ENCODE measurements at places on chromosomes 16 and 17.

- no peak for DNase-seq
Observed at GRCh38 chr17:3691617-3692067, 4.3 kb downstream of the P2RX5 start.

GRCh38 chr16:82954224-82954929 is 327.6 kb downstream of the CDH13 start:
- no peak for DNase-seq

DNA sequence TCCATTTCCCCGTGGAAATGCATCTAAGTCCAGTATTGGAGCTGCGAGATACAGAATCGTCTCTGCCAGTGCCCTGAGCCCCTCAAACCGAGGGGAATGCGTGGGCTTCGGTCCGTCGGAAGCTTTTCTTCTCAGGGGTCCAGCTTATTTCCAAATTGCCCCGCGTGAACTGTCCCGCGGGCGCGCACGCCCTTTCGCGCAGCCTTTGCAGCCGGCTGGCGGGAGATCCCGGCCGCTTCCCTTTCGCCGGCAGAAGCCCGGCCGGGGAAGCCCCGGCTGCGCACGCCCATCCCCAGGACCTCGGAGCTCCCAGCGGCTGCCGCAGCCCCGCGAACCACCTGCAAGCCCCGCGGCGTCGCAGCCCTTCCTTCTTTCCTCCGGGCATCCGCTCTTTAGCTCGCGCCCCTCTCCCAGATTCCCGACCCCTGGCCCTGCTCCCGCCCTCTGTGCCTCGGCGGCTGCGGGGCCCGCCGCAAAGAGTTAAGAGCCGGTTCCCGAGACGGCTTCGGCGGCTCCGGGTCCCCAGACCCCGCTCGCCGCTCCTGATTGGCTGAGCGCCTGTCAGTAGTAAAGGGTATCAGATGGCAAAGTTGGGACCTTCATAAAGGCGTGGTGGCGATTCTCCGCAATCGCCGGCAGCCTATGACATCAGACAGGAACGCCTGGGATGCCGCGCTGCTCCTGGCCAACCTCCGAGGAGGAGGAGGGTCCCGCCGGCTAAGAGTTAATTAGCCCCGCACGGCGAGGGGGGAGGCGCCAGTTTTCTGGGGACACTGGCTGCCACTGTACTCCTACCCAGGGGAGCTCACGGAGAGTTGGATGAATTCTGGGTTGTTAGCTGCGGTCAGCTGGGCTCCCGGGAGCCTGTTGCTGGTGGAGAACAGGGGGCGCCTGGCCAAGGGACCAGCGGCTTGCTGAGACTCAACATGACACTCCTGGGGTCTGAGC is at the start of gene MYOCD:
Gene MYOCD, plus strand, starts transcription at position 628 of the 948 bp plus-strand sequence. Its CDS starts 299 bp downstream, at position 927.
- no peak for DNase-seq

DNA sequence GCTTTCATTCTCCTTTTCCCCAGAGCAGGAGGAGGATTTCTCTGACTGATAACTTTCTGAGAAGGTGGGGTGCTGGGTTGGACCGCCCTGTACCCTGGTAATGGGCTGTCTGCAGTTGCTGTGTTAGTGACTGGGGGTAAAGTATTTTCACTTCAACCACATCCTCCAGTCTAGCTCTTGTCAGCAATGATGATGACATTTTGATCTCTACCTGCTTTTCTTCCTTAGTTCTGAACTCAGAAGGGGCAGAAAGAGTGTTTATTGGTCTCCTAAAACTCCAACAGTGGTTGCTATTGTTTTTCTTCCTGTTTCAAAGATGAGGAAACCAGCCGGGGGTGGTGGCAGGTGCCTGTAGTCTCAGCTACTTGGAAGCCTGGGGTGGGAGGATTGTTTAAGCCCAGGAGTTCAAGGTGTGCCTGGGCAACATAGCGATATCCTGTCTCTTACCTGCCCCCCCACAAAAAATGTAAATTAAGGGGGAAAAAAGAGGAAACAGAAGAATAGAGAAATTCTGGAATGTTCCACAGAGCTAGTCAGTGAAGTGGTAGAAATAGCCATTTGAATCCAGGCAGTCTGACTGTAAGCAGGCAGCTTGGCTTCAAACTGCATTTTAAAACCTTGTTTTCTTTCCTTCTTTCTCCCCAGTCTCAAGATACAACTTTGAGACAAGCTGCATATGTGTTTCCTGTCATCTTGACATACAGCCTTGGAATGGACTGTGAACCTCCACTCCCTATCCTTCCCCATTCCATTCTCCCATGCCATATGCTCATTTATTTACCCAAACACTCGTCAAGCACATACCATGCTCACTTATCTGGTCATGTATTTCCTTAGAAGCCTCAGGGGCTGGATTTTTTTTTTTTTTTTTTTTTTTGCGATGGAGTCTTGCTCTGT is 3.3 kb upstream of the N4BP1 start:
- peak; percentile 58 for DNase-seq

- DNase-seq, result no peak
Observed at GRCh38 chr16:79768276-79768970, 167.9 kb upstream of the MAF start.

- no peak for DNase-seq
Observed at GRCh38 chr16:4460936-4461249, 13.5 kb downstream of the NMRAL1 start.

GRCh38 chr17:49707246-49707607 is 537 bp downstream of the SLC35B1 start:
- no peak for DNase-seq

DNA sequence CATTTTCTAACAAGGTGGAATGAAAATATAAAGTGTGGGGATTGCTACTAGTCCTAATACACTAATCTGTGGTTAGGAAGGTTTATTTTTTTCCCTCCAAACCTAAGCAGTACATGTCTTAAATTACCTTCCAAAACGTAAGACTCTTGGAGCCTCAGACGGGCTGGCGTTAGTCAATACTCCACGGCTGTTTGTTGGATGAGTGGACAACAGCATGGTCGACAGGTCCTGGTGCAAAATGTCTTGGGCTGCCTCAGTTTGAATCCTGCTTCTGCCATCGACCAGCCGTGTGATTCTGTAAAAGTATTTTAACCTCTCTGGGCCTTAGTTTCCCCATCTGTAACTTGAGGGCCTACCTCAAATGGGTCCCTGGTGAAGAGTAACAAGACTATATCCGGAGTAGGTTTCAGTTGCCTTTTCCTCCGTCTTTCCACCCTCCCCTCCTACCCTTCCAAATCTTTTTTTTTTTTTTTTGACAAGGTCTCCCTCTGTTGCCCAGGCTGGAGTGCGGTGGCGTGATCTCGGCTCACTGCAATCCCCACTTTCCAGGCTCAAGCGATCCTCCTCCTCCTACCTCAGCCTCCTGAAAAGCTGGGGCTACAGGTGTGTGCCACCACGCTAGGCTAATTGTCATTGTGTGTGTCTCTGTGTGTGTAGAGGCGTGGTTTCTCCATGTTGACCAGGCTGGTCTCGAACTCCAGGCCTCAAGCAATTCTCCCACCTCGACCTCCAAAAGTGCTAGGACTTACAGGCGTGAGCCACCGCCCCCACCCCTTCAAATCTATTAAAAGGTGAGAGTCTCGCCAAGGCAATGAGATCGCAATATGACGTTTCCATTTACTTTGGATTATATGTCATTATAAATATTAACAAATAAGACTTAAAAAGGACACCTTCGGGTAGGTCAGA is 5.8 kb downstream of the SCGB1C2 start:
- DNase-seq, result peak; percentile 13

GRCh38 chr17:37118366-37119137 is 169.8 kb downstream of the AATF start:
- DNase-seq, result no peak

DNA sequence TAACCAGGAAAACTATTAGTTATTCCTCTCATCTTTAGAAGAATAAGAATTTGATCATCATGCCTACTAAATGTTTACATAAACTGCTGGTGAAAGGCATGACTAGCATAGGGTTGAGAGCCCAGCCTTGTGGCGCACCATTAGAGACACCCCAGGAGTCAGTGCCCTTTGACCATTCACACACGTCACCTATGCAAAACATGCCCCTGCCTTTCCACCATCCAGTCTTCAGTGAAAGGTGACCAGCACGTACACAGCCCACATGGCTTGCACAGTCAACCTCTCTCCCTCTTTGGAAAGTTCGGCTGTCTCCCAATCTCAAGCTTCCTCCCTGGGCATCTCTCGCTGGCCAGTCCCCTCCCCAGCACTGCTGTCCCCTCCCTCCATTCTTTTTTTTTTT is 150.3 kb downstream of the ENGASE start:
- DNase-seq, result no peak

DNA sequence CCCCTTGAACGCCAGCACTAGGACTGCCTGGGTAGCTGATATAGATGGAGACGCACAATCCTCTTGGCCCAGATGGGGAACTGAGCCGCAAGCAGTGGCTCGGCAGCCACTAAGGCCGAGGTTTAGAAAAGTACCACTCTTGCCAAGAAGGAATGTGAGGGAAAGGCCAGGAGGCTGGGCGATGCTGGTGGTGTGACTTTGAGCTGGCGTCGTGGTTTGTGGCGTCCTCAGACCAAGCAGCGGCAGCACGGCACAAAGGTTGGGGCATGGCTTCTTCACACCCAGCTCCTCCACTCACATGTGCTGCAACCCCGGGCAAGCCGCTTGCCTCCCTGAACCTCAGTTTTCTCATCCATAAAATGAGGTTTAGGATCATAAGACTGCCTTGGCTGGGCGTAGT is 15.6 kb downstream of the DCAKD start:
- DNase-seq, result no peak

GRCh38 chr17:47884427-47884740 is 11.7 kb upstream of the SP2 start:
- DNase-seq, result no peak

GRCh38 chr16:78127130-78127529 is 27.7 kb downstream of the WWOX start:
- no peak for DNase-seq

- no peak for DNase-seq
Observed at GRCh38 chr16:83995754-83996153, 27.7 kb downstream of the NECAB2 start.

- peak; percentile 24 for DNase-seq
Observed at GRCh38 chr17:31391496-31391949, at the start of gene RAB11FIP4. Gene RAB11FIP4 (plus strand): TSS chr17:31391675. CDS start chr17:31391853, 178 bp downstream.

GRCh38 chr17:1299552-1300370 is 20.3 kb downstream of the TRARG1 start:
- no peak for DNase-seq

- no peak for DNase-seq
Observed at GRCh38 chr16:88357317-88358022, 25.3 kb upstream of the ZNF469 start.

DNA sequence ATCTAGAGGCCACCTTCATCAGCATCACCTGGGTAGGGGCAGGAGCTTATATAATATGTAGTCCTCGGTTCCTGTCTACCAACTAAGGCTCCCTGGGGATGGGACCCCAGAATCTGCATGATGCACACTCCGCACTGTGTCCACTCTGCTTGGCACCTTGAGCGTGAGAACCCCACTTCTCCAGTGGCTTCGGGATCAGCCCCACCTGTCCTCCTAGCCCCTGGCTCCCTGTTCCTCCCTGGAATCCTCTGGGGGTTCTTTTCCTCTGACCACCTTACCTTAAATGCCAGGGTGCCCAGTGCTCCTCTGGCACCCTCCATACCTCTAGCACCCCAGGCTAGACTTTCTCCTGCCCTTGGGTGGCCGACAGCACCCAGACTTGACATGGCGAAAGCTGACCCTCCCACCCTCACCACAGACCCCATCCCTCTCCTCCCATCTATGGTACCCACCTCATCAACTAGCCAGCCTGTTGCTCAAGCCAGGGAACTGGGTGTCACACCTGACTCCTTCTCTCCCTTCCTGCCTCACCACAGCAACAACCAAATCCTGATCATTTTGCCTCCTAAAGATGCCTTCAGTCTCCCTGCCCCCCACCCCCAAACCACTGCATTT is 2.8 kb upstream of the NXPH3 start:
- DNase-seq, result no peak

DNA sequence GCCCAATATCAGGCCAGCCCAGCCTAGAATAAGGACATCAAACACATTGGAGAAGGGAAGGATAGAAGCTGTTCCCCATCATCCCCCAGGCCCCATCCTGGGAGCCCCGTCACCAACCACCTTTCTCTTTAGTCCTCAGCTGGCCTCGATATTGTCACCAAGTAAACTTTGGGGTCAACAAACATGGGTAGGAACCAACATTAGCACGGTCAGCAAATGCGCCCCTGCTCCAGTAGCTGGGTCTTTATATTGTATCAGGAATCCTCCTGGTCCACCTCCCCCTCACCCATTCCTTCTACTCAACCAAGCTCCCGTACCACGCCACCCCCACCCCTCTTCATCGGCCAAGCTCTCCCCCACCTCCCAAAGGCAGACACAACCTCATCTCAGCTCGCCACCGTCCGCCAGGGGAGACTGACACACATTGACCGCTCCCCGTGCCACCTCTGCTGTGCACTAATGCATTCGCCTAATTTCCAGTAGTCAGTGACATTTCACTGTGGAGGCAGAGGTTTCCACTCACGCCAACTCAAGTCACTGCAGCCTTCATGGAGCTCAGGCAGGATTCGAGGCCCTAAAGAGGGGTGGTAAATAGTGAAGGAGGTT is 20.7 kb upstream of the CBX2 start:
- DNase-seq, result no peak

DNA sequence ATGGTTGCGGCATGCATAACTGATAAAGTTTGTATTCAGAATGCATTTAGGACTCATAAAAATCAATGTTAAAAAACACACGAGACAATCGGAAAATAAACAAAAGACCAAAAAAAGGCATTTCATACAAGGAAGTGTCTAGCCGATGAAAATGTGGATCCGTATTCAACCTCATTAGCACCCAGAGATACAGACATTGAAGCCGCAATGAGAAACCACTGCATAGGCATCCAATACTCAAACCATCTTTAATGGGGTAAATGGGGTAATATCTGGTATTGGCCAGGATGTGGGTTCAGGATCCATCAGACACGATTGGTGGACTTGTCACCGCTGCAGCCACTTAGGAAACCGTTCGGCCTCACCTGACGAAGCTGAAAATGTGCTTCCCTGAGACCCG is 47.4 kb upstream of the ENPP7 start:
- DNase-seq, result no peak

GRCh38 chr17:80789356-80789902 is 202.2 kb upstream of the CHMP6 start:
- DNase-seq, result peak; percentile 51

DNA sequence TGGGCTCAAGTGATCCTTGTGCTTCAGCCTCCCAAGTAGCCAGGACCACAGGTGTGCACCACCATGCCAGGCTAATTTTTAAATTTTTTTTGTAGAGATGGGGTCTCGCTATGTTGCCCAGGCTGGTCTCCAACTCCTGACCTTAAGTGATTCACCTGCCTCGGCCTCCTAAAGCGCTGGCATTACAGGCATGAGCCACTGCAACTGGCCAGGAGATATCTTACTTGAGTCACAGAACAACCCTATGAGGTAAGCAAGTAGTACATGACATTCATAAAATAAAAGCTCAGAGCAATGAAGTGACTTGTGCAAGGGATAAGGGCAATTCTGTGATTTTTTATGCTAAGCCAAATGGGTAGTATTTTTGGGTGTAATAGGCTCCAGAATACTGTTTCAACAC is 57.3 kb downstream of the CDC27 start:
- DNase-seq, result no peak

- no peak for DNase-seq
Observed at GRCh38 chr16:11329071-11329491, 16.2 kb upstream of the RMI2 start.

GRCh38 chr17:8749616-8750015 is 5.0 kb upstream of the CCDC42 start:
- no peak for DNase-seq
